ENCODE measurements at places on chromosomes 6 and 20.

DNA sequence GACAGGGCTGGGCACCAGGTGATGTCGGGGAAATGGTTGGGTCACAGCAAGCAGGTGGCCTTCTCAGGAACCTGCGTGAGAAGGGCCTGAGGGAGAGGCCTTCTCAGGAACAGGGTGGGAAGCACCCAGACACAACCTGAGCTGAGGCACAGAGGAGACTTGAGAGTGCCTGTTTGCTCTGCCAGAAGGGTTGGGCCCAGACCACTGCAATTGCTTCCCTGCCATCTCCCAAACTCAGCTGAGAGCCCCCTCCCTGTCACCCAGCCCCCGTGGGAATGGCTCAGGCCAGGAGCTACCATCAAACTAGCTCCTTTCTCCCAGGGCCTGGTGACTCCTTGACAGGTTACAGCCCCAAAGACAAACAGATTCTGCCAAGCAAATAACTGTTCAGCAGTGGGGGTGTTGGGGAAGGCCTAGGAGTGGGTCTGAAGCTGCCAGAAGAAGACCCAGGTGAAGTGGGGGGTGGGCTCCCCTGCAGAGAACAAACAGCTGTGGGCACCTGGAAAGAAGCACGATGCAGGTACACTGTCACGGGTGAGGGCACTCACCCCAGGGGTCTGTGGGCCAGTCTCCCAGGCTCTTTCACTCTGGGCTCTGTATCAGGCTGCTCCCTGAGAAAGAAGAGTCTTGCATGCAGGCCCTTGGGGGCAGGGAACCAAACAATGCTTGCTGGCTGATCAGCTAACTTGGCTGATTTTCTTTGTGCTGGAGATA, 30.4 kb upstream of the SPDEF start:
- no peak for DNase-seq

GRCh38 chr6:105034470-105034869, 77.6 kb downstream of the LIN28B start:
- no peak for DNase-seq

DNA sequence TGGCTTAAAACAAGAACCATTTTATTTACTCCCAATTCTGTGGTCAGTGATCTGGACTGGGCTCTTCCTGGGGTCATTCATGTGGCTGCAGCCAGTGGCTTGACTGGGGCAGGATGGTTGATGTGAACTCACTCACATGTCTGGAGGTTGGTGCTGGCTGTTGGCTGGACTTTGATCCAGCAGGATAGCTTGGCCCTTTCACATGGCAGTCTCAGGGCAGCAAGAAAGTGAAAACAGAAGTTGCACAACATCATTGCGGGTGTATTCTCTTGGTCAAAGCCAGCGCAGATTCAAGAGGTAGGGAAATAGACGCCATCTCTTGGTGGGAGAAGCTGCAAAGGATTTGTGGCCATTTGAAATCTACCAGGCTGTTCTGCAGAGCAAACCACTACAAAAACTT, 77.2 kb downstream of the MDGA1 start:
- no peak for DNase-seq

DNA sequence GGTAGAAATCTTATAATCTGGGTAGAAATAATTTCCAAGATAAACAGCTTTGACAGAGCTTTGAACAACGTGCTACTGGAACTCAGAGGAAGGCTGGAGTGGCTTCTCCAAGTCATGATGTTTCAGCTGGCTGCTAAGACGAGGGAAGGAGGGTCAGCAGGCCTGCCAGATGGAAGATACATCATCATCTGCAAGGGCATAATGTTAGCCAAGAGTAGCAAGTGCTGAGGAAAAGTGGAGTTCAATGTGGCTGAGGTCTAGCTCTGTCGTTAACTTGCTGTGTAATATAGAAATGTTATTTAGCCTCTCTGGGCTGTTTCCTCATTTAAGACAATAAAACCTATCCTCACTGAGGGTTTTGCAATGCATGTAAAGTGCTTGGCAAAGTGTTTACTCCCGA, 35.1 kb downstream of the RGS17 start:
- DNase-seq = no peak

DNA sequence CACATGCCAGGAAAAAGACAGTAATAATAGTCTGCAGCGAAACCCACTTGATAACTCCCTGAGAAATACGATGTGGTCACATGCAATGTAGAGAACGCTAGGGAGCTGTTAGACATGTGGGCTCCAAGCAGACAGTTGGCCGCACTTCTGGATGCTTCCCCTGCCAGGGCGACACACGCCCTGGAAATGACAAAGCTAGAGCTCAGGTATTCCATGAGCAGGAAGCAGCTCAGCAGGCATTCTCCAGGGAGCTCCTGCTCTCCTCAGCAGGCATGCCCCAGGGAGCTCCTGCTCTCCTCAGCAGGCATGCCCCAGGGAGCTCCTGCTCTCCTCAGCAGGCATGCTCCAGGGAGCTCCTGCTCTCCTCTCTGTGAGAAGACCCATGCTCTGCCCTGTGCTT, 52.4 kb upstream of the NXT1 start:
- no peak for DNase-seq

DNA sequence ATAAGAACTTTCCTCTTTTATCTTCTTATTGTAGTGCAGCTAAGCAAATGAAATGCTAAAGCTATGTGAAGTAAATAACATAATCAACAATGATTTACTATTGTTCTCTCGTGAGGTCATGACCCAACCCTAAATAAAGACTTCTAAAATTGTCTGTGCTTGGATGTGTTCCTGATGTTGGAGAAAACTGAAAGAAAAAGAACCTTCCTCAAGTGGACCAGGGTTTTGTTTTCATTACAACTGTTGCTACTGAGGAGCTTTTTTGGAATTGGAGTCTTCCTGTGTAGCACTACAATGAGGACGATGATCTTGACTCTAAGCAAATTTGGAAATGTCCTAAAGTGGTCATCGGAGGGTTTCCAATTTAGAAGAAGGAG, 59.7 kb upstream of the SUPT3H start:
- DNase-seq = no peak

DNA sequence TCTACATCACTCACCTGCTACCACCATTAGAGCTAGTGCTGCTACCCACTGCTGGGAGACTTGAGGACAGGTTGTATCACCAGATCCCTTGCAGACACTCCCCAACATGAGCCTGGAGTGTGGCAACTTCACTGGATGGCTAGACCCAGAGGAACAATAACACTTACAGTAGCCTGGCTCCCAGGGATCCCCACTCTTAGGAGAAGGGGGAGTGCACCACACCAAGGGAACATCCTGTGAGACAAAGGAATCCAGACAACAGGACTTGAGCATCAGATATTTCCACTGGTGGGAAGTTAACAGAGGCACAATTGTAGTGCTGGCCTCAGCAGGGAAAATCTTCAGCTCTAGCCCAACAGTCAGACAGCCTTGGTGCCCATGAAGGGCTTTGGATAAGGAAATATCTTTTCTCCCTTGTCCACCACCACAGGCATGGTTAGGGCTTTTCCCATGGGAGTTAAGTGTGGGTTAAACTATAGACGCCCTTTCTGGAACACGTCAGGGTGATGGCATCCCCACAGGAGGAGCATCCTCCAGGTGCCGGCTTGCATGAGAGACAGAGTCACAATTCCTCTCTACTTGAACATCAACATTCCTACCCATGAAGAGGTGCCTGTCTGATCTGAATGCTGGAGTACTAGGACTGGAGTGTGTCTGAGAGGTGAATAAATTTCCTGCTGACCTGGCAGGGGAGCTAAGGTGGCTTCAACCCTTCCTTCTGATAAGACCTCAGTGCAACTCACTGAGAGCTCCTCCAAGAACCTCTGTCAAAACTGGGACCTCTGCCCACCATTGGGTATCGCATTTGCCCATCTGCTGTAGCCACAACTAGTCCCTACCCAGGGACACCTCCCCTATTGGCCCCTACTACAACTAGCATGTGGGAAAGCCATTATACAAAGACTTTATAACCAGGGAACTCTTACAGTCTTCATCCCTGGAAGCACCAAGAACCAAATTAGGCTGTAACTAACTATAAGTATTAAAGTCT, 55.4 kb upstream of the SIRPG start:
- no peak for DNase-seq

DNA sequence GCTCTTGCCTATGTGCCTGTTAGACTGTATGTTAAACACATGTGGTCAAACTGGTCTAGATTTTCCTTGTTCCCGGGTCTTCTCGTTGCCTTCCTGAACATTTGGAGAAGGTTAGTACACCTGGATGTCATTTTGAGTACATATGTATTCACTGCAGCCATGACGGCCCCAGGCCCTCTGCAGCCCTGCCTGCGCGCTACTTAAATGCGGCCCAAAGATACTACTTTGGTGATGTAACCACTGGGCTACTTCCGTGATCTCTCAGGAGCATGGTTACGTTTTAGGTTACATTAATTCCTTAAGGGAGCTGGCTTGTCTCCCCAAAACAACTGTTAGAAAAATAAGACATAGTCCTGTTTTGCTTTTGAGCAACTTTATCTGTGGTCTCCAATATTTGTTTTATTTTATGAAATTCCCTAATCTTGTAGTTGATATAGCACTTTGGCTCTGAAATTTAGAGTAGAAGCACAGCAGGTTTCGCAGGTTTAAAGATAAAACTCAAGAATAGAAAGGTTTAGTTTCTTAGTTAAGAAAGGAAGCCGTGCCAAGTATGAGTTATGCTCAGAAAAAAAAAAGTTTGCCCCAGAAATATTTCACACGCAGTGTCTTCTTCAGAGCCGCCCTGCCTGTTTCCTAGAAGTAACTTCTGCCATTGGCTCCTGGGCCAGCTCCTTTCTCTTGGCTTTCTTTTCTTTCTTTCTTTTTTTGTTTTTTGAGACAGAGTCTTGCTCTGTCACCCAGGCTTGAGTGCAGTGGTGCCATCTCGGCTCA, 38.1 kb downstream of the TIAM2 start:
- DNase-seq = no peak

DNA sequence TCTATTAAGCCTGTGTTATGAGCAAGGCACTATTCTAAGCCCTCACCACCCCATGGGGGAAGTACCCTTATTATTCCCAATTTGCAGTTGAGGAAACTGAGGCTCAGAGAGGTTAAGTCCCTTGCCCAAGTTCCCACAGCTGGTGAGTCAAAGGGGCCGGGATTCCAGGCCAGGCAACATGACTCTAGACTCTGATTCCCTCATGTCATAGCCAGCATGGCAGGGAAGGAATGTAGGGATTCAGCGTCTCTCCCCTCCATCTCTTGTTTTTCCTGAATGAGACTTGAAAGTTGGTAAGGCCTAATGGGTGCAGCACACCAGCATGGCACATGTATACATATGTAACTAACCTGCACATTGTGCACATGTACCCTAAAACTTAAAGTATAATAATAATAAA, 6.7 kb downstream of the C6orf132 start:
- no peak for DNase-seq

GRCh38 chr6:136086686-136087085, 163.4 kb downstream of the MTFR2 start:
- DNase-seq = no peak

GRCh38 chr6:33755070-33755869, 8.6 kb upstream of the IP6K3 start:
- no peak for DNase-seq

- DNase-seq = no peak
Measured at GRCh38 chr6:93927731-93928130, 508.4 kb upstream of the EPHA7 start.

DNA sequence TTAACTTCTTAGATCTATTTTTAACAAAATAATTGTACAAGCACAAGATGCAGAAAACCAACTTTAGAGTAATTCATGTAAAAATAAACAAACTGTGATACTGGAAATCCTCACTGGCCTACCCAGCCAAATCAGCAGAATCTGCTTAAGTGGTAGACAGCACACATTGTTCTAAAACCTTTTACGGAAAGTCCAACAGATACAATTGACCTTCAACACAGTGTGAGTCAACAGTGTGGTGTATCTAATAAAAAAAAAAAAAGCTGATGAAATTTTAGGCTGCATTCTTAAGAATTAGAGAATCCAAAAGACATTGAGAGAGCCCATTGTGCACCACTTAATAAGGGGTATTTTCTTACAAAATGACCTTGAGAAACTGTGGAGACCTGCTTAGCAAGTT, 174.5 kb downstream of the COL21A1 start:
- DNase-seq = no peak

GRCh38 chr6:158014505-158015187, 33.0 kb downstream of the SYNJ2 start:
- DNase-seq = no peak

DNA sequence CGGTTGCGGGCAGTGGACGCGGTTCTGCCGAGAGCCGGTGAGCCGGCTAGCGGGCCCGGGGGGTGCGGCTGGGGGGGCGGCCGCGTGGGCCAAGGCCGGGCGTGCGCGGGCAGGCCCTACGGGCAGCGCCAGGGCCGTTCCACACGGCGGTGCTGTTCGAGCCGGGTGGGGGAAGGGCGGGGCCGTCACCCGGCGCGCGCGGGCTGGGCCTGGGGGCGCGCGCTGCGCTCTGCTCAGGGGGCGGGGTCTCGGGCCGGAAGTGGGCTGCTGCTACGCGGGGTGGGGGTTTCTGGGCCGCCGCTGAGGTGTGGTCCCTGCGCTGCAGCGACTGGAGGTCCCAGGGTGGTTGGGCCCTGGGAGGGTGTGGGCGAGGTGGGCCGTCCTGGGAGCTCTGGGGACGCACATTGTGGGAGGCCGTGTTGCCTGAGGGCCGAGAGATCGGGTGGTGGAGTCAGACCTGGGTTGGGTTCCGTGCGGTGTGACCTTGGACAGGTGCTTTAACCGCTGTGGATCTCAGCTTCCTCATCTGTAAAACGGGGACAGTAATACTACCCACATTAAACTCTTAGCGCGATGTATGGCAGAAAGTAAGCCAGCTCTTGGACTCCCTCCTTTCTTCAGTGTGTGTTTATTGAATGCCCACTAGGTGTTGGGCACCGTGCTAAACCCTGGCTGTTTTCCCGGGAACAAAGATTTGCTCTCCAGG, 391 bp downstream of the MAPRE1 start:
- peak; percentile 53 for DNase-seq

DNA sequence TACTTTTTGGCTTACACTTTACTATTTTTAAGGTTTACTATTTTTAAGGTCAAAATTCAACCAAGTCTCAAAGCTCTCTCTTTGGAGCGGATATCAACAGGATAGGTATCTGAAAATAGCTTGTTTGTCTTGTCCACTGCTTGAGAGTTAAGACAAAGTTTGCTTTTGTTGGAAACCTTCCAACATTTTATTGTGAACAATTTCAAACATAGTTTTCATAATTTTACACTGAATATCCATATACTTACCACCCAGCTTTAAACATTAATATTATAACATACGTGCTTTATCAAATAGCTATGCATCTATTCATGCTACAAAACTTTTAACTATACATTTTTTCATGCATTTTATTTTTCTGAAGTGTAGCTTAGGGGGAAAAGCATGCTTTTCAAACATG, 109.9 kb downstream of the FYN start:
- DNase-seq = no peak

DNA sequence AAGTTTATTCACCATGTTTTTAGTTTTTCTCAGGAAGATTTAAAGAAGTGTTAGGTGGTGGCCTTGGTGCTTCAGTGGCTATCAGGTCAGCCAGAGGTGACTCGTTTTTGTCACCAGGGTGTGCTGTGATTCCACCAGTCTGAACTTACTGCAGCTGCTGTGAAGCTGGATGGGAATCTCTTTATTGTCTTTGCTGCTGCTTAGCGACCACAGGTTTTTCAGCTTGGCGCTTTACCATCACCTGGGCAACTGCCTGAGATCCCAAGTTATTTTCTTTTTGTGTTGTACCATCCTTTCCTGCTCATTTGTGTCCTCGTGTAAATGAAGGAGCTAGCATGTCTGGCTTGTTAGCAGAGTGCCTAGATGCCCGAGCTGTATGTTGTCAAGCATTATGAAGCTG, 146.9 kb downstream of the MACROD2 start:
- DNase-seq = no peak

- DNase-seq = no peak
Measured at GRCh38 chr6:167840526-167841179, 13.9 kb downstream of the AFDN start.
